ENCODE measurements at places on chromosomes 13 and 19. TPM values are rescaled to one million over a fixed set of nuclear protein-coding genes. Genes with fewer than 3 reads are reported as not detected.

DNA sequence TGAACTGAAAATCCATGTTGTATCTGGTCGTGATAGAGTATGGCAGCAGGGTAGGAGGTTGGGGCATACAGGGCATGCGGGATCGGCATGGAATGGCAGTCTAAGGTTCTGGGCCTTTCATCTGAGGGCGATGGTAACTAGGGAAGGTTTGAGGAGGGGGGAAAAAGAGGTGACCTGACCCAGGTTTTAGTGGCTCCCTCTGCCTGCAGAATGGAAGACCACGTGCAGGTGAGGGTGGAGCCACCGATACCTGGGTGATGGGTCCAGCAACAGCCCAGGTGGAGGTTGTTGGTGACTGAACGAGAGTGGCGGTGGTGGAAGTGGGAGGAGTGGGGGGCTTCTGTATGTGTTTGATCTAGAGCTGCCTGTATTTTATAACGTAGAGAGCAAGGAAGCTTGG is 3.8 kb downstream of the ZNF749 start:
- H3K27ac ChIP-seq = no peak overlapping the region
- no peaks in the 10 kb centered on the region for H3K27me3 ChIP-seq
- H3K4me3 ChIP-seq = no peak overlapping the region
- peaks cover 88% of the 10 kb centered on the region for H3K36me3 ChIP-seq

DNA sequence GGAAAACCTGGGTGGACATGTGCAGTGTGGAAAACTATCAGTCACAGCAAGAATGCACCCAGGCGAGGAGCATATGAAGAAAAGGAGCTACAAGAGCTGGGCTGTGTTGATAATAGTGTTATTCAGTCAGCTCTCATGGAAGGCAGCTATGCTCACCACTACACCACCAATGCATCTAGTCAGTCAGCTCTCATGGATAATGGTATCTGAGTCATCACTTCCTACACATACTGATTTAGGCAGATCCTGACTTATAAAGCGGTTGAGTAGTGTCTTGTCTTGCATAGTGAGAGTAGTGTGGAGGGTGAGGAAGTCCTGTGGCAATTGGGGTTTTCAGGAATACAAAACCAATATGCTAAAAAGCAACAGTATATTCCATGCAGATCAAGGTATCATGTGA is 9.1 kb upstream of the ZNF160 start:
- no peak for DNase-seq
- H3K4me3 ChIP-seq = no peak overlapping the region
- H3K27ac ChIP-seq = no peak overlapping the region
- peaks cover 74% of the 10 kb centered on the region for H3K36me3 ChIP-seq

- DNase-seq = no peak
- H3K27me3 ChIP-seq = no peaks in the 10 kb centered on the region
- H3K4me3 ChIP-seq = no peak overlapping the region
- peaks cover 14% of the 10 kb centered on the region for H3K4me1 ChIP-seq
- no peaks in the 10 kb centered on the region for H3K36me3 ChIP-seq
- H3K27ac ChIP-seq = no peak overlapping the region
These were observed 15.7 kb upstream of the PGLS start for GRCh38 chr19:17495639-17496296.

GRCh38 chr13:75415694-75416093 is 66.3 kb downstream of the TBC1D4 start:
- no peaks in the 10 kb centered on the region for H3K36me3 ChIP-seq
- H3K4me1 ChIP-seq = no peaks in the 10 kb centered on the region
- DNase-seq = no peak
- no peak overlapping the region for H3K4me3 ChIP-seq
- no peak overlapping the region for H3K27ac ChIP-seq

The ZNF471 gene
- total RNA-seq = 1.4 TPM

The LRG1 gene
- 0.35 TPM for total RNA-seq
